Caudate nucleus (tissue), 63 donors: ENCODE measurements at places on chromosomes 3 and 15.

- no peak for DNase-seq
Observed at GRCh38 chr3:41960826-41961750, 815 bp downstream of the ULK4 start.

DNA sequence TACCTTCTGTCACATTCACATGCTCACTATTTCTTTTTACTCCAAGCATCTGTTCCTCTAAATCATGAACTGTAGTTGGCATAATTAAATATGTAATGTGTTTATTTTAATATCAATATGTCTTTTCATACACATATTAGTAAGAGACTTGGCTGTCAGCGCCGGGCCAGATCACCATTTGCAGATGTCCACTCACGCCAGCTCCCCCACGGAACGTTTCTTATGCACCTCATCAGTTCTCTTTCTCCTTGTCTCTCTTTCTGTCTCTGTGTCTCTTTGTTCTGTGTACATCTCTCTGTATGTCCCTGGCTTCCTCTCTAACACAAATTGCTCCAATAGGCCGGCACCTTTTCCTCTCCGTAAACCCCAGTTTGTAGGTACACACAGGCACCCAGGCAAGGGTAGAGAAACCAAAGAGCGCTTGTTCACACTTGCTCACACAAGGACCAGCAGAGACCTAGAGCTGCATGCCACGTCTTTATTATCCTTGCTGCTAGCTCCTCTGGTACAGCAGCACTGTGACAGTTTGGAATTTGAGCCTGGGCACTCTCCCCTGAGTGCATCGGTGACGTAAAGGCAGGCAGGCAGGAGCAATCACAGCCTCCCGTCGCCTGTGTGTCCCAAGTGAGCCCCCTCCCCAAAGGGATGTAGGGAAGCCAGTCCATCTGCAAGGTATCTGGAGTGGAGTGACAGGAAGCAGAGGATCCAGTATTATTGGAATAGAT is 40.4 kb downstream of the CACNA1D start:
- no peak for DNase-seq

- no peak for DNase-seq
Observed at GRCh38 chr3:117545484-117545883, 835.9 kb downstream of the TUSC7 start.

GRCh38 chr3:100761211-100761942 is 52.1 kb downstream of the TFG start:
- DNase-seq, result no peak

DNA sequence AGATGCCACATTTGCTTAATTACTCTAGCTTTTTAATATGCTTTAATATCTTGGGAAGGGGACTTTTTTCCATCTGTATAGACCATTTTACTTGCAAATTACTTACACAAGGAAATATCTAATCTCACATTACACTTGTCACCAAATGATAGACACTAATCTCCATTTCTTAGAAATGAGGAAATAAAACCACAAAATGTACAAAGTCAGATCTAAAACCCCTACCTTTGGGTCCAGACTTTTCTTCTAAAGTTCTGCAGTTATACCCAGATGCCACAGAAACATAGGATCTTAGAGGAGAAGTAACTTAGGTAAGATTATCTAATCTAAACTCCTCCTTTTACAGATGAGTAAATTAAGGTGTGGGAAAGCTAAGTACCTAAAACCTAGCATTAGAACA is 44.3 kb downstream of the CD200R1L start:
- no peak for DNase-seq

DNA sequence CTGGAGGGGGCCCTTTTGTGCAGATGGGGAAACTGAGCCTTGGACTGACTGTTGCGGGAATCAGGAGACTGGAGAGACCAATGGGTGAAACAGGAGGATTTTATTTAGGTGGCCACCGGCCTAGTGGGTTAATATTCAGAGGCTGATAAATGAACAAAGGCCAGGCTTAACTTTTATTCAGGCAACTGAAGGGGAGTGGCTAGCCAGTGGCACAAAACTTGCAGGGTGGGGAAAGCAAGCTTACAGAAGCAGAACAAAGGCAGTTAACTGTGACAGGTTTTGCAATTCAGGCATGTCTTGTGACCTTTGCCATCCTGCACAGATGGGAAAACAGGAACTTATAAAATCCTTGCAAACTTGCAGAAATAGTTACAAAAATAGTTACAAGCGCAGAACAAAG is 24.9 kb upstream of the ACAD9 start:
- DNase-seq, result no peak

DNA sequence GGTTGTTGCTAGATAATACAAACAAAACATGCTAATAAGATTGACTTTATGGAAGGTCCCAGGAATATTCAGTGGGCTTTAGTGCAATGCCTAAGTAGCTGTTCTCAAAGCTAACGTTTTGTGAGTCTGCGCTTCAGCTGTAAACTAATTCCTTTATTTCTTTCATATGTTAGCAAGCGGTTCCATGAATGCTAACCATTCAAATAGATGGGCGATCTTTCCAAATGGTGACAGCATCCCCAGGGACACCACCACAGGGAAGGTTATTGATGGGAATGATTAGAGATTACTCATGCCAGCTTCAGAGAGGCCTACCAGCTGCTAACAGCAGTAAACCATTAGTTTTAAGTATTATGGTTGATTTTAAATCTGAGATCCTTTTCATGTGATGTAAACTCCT is 405.7 kb upstream of the MCTP2 start:
- DNase-seq, result no peak

DNA sequence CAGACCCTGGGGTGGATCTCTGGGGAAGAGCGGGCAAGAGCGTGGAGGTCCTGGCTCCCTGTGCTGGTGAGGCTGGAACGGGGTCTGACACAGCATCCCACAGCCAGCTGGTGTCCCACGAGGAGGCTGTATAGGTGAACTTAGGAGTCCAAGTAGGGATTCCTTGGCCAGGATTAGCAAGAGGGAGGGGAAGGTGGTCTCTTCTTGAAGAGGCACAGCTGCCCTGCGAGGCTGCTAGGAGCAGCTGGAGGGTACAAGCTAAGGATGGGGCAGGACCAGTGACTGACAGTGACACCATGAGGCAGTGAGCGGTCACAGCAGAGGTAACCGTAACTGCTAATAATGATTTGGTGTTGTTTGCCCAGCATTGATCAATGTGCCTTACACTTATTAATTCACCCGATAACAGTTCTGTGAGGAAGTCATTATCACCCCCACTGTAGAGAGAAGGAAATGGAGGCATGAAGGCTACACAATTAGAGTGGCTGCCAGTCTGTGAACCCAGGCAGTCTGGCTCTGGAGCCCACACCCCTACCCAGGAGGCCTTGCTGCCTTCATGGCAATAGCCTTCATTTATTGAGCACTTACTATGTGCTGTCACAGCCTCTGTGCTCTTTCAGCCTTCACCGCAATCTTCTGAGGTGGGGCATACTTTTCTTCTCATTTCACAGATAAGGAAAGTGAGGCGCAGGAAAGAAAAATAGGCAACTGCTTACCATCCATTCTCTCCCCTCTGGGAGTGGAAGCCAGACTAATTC is 59.4 kb downstream of the TMEM44 start:
- DNase-seq, result no peak

GRCh38 chr3:140428380-140428779 is 249.5 kb upstream of the TRIM42 start:
- DNase-seq, result no peak

DNA sequence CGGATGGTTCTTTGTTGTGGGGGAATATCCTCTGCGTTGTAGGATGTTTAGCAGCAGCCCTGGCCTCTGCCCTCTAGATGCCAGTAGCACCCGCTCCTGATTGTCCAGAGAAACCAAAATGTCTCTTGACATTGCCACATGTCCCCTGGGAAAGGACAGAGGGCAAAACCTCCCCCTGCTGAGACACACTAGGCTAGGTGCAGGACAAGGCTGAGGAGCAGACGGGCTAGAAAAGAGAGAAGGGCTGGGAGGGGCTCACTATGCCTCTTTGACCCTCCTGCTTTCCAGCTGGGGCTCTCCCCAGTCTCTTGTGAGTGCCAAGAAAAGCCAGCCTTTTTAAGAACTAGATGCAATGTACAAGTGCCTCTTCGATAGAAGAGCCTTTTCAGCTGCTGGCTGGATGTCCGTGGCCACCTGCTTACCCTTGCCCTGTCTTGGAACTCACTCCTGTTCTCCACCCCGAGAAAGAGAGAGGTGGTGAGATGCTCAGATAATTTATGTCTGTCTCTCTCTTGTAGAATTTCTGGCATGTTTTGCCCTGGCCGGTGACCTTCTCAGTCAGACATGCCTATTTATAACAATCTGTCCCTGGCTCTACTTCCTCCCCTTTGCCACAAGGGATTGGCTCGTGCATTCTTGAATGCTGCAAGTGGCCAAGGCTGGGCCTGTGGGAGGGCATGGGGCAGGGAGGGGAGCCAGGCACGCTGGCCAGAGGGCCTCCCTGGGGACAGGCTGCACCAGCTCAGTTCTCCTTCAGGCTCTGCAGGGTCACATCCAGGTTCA is 142.6 kb downstream of the RPLP1 start:
- no peak for DNase-seq

- no peak for DNase-seq
Observed at GRCh38 chr3:177646749-177647148, 449.5 kb upstream of the TBL1XR1 start.

DNA sequence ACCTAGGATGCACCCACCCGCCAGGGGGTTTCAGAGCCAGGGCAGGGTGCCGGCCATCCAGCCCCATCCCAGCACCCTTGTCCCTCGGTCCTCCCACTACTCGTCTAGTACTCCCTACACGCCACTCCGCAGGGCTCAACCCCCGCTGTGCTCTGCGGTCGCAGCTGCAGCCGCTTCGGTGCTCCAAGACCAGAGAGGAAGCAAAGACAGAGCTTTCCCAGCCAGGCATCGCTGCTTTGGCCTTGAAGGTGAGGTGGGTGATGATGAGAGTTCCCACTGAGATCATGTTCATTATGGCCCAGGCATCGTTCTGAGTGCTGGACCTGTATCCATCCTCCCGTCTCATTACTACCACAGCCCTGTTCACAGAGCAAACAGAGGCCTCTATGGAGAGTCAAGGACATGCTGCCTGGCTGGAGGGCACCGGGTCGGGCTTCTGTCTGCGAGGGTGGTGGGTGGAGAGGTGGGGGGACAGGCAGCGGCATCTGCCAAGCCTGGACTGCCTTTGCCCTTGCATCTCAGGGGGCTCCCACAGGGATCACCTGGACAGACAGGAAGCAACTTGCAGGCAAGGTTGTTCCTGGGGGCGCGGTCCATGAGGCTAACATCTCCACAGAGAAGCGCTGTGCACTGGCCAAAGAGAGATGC is 66.9 kb downstream of the KLF13 start:
- no peak for DNase-seq

DNA sequence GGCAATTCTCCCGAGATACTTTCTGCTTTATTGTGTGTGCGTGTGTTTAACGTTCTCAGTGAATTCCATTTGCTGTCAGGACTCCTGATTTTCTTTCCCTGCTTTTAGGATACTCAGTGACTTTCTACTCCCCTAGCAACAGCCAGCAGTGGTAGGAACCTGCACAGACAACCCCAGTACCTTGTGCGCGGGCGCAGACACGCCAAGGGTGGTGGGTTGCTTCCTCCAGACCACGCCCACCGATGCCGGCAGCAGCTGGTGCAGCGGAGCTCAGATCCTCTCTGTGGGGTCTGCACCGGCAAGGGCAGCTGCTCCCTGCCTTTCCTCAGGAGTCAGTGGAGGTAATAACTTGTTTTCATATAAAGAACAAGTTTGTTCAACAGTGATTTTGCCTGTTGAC is 225.1 kb upstream of the NDN start:
- DNase-seq, result no peak

DNA sequence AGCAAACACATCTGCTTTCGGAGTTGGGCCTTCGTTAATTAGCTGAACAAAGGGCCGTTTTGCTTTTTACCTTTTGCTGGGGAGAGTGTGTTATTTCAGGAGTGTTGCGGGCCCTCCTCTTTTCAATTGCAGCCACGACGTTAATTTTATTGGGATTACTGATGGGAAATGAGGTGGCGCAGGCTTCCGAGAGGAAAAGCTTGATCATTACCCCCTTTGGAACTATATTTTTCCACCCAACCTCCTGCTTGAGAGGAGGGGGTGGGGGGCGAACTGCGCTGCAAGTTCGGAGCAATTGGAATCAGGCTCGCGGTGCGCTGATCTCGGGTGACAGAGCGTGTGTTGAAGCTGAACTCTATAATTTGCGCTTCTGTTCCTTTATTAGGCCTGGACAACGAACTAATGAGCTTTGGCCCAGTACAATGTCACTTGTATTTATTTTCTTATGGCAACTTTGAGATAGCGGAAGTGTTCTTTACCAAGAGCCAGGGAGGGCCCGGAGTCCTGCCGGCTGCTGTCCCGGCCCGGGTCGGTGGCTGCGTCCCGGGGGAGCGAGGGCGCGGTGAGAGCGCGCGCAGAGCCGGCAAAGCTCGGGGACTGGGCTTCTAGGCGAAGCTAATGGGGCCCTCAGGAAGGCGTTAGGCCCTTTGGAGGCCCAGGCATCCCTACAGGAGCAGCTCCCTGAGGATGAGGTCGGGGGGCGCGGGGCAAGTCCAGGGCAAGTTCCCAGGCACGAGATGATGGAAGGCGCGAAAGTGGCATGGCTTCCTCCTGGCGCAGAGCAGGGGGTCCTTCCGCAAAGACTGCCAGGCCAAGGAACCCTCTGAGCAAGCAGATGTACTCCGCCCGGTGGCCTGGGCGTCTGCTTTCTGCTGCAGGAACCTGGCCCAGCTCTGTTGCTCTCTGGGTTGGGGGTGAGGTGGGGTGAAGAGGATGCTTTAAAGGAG is 12.9 kb downstream of the NR2F2 start:
- no peak for DNase-seq

DNA sequence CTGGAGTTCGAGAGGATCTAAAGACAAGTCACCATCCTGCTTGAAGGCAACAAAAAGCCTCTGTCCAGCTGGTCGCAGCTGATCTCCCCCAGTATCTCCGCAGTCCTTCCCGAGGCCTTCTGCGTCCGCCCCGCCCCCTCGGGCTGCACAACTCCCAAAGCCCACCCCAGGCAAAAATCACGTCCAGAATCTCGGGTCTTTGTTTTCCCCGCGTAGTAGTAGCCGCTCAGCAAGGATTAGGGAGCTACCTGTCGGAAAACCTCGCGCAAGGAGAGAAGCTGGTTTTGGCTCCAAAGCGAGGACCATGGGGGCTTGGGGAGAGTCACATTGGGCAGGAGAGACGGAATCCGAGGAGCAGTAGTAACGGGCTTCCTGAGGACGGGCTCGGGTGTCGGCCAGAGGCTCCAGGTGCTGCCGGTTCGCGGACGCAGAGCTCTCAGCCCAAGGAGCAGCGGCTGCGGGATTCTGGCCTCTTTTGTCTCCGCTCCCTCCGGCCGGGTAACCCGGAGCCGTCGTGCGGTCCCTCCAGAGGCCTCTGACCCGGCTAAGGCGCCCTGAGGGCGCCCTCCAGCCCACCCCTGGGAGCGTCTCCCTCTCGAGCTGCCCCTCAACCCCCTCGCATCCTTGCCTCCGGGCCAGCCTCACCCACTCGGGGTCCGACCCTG is 401 bp downstream of the ZSCAN29 start:
- no peak for DNase-seq

DNA sequence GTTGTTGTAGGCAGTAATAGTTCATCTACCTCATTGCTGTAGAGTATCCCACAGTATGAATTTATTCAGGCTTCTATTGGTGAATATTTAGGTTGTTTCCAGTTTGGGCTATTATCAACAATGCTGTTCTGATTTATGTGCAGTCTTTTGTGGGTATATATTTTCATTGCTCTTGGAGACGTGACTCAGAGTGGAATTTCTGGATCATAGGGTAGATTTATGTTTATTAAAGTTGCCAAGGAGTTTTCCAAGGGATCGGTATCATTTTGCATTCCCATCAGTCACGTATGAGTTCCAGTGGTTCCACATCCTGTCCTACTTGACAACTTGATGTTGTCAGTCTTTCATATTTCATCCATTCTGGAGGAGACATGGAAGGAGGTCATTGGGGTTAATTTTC is 8.4 kb upstream of the HRH1 start:
- DNase-seq, result no peak

- no peak for DNase-seq
Observed at GRCh38 chr3:15361494-15362214, 29.3 kb upstream of the SH3BP5 start.
